ENCODE measurements at places on chromosomes 5 and 9.

DNA sequence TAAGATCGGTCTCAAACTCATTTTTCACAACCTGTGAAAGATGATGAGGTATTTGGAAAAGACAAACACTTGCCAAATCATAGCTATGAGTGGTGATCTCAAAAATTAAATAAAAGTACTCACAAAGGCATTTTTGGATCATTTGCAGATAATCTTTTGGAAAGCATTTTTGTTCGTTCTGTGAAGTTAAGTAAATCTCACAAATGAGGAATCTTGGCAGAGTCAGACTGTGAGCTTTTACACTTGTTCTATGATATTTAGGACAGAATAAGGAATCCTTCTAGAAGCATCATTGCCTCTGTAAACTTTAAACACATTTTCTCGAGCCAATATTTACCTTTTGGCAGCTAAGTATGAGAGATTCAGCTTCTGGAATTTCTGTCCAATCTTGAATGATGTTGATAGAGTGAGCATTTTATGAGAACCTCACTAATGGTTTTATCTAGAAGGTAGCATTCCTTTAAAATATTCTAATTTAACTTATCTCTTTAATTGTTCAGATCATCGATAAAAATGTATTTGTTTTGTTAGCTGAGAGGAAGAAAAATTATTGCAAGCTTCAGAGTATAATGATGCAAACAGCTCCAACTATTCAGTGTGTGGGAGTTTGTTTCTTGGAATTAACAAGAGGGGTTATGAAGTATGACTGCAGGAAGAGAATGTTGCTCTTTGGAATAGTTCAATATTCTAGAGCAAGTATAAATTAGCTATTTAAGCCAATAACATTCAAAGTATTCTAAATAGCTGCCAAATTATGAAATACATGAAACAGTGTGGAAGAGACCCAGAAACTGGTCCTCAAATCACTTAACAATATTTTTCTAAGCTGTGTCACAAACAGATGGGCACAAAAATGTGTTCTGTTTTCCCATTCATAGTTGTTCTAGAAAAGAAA lies 48.6 kb upstream of the SLCO6A1 start:
- DNase-seq: no peak

DNA sequence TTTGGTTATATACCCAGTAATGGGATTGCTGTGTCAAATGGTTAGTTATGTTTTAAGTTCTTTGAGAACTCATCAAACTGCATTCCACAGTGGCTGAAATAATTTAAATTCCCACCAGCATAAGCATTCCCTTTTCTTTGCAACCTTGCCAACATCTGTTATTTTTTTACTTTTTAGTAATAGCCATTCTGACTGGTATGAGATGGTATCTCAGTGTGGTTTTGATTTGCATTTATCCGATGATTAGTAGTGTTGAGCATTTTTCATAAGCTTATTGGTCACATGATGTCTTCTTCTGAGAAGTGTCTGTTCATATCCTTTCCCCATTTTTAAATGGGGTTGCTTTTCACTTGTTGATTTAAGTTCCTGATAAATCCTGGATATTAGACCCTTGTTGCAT lies 435.7 kb upstream of the RIOK2 start:
- DNase-seq: no peak

GRCh38 chr9:135712613-135713295 lies 10.8 kb downstream of the KCNT1 start:
- DNase-seq: peak; percentile 62

DNA sequence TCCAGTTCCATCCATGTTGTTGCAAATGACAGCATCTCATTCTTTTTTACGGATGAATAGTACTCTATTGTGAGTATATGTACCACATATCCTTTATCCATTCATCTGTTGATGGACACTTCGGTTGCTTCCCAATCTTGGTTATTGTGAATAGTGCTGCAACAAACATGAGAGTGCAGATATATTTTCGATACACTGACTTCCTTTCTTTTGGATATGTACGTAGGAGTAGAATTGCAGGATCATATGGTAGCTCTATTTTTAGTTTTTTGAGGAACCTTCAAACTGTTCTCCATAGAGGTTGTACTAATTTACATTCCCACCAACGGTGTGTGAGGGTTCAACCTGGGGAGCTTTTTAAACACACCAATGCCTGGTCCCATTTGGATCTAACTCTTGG lies 22.3 kb downstream of the GALNT12 start:
- DNase-seq: no peak

- DNase-seq: peak; percentile 87
Observed at GRCh38 chr9:109320742-109321448, at the start of gene EPB41L4B. Gene EPB41L4B (minus strand): TSS chr9:109321059. CDS start chr9:109320446, 613 bp downstream.

DNA sequence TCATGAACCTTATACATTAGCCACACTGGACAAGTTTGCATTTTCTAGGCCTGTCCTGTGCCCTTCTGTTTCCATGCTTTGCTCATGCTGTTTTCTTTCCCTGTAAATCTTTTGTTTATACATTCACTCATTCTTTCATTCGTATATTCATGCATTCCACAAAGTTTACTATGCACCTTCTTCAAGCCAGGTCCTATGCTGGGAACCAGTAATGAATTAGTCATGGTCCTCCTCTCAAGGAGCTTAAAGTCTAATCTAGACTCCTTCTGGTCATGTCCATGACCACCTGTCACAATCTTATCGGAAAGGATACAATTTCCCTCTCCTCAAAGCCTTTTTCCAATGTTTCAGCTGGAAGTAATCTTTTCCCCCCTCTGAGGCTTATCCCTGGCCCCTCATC lies 9.1 kb upstream of the XPA start:
- no peak for DNase-seq

GRCh38 chr5:41891066-41891707 lies 13.0 kb upstream of the RIMOC1 start:
- DNase-seq: no peak

- DNase-seq: no peak
Observed at GRCh38 chr5:139668924-139669661, 20.9 kb downstream of the CXXC5 start.

DNA sequence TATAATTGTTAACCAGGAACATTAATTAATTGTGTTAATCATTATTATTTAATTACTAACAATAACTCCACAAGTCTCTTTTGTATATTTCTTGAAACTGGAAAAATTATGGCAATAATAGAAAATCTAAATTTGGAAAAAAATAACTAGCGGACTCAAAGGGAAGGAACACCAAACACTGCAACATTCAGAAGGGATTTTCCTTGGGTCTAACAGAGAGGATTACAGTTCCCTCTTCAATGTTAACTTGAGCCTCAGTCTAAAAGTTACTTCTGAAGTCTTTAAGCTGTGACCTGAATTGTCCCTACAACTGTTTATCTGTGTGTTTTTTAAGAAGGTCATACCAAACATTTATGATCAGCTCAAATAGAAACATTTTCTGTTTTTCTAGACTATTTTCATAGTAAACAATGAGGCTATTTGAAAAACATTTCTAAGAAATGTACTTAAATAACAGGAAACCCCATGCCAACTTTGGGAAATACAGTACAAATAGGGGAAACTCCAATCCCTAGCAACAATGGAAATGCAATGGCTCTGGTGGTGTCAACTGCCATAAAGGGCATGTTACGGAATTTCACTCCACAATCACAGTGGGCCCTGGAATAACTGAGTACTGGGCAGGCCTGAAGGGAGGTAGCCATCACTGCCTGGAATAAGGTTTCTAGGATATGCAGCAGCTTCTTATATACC lies 61.2 kb downstream of the MCTP1 start:
- no peak for DNase-seq

DNA sequence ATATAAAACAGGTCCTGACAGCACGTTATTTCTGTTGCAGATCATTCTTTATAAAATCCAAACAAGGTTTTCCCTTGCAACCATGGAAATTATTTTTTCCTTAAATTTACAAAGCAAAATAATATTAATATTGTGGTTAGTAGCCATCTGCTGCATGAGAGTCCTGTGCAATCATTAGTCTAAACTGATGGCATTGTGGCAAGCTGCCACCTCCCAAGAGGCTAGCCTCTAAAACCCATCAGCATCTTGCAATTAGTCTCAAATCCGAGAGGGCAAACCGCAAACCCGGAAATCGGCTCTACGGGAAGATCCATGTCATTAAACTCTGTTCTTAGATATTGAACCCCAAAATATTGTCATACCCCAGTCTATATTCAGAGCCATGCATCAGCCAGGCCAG lies 11.3 kb upstream of the CDH6 start:
- DNase-seq: no peak

- DNase-seq: no peak
Observed at GRCh38 chr9:81598811-81599210, 90.5 kb downstream of the TLE1 start.

DNA sequence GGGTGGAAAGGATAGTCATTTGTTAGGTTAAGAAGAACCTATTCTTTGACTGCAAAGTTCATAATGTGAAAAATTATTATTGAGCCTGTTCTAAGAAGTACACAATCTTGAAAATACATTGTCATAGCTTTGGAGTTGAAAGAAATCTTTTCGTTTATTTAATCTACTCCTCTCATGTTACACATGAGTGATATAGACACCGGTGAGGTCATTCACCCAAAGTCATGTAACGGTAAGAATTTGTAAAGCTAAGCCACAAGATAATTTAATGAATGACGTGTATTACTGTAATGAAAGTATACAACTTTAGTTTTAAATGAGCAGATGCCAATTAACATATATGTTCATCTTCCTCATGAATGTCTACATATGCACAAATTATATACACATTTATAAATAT lies 284.1 kb upstream of the PDE4D start:
- DNase-seq: no peak

DNA sequence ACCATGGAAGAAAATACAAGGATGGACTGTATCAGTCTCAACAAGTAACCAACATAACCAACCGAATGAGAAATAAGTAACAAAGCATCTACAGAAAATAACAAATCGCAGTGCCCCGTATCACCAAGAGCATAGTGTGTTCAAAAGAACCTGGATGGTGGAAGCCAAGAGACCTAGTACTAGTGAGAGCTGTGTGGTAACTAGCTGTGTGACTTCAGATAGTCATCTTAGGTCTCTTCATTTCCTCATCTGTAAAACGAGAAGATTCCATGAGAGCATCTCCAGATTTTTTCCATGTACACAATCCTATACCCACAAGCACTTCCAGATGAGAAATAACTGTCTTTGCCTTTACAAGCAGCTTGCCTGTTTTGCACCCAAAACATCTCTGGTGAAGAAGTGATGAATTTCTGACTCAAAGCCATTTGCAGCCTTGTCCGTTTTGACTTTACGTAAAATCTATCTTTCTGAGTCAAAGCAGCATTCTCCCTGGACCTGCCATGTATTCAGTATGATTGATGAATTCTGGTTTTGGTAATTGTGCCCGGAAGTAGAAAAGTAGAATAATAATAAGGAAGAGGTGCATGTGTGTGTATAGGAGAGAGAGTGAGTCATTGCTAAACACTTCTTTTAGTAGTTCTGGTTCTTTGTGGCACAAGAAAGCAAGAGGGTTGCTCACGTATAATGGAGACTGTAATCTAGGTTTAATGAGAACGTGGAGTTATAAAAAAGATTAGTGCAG lies 41.0 kb downstream of the AOPEP start:
- DNase-seq: no peak

GRCh38 chr5:149448431-149448830 lies 69.3 kb upstream of the IL17B start:
- no peak for DNase-seq

DNA sequence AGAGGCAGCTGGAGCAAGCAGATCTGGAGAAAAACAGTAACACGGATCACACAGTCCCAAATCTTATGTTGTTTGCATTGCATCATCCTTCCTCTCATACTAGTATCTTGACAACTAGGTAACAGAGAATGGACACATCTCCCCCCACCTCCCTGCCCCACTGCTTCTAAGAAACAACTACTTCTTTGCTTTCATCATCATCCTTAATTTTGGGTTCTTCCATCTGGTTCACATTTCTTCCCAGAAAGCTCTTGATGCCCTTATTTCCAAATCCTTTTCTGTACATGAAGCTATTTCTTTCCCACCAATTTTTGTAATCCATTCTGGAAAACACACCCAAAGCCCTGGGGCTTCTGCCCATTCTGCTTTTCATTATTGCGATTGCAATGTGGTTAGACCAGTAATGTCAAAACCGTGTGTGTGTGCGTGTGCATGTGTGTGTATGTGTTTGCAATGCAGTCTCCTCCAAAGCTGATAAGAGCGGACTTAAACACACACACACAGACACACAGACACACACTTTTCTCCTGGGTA lies 254.7 kb upstream of the SLC30A5 start:
- peak; percentile 36 for DNase-seq

DNA sequence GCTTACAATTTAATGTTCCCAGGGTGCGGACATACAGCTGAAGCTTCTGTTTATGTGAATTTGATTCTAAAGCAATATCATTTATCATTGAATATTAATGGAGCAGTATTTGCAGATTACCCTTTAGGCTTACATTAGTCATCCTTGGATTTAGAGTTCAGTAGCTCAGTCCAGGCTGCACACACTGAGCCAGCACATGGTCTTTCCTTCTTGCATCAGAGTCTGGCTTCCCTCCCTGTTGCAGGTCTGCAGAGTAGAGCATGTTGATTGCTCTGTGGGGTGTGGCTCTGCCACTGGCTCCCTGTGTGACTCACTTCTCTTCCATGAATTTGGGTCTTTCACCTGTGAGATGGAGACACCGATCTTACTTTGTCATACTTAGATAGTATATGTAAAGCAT lies 36.8 kb downstream of the NSG2 start:
- no peak for DNase-seq

GRCh38 chr5:173015192-173015591 lies 31.6 kb downstream of the ATP6V0E1 start:
- DNase-seq: no peak

GRCh38 chr5:24389968-24390367 lies 254.8 kb downstream of the CDH10 start:
- no peak for DNase-seq

DNA sequence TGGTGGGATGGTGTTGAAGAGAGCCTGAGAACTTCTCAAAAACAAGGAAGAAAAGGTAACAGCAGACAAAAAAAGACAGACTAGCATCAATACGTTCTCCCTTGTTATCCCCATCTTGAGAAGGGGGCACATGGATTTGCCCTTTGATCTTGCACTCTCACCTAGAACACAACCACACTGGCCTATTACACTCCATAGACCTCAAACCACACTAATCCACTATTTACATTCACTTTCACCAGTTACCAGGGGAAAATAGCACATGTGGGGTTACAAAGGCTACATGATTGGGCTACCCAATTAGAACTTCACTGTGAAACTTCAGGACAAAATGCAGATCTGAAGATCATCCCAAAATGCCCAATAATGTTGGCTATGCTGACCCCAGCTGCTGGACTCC lies 72.6 kb upstream of the SELENOP start:
- no peak for DNase-seq

- peak; percentile 73 for DNase-seq
Observed at GRCh38 chr5:181217111-181217802, 5.8 kb upstream of the TRIM41 start.

DNA sequence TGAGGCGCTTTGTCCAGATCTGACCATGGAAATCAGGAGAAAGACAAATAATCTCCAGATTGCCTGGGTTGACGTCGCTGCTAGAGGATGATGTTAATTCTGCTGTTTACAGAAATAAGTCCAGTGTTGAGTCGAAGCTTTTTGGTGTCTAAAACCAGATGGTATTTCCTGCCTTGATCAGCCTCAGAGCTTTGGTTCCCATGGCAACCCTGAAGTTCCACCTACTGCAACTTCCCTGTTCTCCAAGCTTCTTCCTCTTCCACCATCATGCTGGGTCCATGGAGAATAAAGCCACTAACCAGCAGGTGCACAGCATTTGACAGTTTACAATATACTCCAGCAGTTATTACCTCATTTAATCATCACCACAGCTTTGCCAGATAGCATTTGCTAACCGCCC lies 18.0 kb upstream of the GABBR2 start:
- no peak for DNase-seq

GRCh38 chr5:32572778-32573480 lies 12.4 kb upstream of the SUB1 start:
- no peak for DNase-seq
